ENCODE measurements at places on chromosomes 4 and X.

DNA sequence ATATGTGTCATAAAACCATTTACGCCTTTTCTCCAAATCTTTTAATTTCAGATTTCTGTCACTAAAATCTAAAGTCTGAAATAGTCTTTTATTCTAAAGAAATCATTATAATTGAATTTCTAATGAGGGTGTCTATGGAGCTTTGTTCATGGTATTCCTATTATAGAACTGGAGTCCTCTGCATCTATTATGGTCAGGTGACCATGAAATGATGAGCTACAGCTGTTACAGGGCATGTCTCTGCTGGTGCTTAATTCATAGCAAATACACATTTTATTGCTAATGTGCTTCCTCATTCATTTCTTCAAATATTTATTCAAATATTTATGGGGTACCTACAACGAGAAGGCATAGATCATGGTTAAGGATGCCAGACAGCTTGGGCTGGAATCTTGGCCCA, 126.1 kb downstream of the NAA11 start:
- no peak for DNase-seq

DNA sequence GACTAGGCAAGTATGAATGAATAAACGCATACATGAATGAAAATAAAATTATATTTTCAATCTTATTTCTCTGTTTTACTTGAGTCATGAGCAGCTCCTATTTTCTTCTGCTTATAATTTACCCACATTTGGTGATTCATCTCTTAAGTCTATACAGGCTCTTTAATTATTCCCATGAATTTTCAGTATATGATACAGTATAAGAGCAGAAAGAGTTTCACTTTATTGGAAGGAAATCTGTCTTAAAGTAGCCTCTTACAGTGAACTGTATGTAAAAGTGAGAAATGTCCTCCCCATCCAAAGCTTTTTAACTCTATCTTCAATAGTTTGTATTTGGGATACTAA, 50.8 kb downstream of the TMEM165 start:
- no peak for DNase-seq

DNA sequence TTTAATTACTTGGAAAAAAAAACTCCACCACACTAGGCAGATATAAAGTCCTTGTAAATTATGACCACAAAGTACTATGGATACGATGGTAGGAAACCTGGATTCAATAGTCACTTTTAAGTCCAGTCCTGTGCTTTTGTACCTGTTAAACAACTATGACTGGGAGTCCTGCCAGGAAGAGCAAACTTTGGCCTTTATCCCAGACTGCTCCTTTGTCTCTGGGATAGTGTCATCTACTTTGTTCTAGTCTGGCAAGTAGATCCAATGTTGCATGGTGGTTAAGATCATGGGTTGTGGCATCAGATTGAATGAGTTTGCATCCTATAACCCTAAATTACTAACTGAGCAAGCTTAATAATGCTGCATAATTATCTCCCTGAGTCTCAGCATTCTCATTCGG, 175.3 kb upstream of the FGF13 start:
- DNase-seq, result no peak

- DNase-seq, result no peak
These were observed 15.3 kb downstream of the SLC34A2 start for GRCh38 chr4:25670991-25671390.

GRCh38 chr4:73259571-73260090, 1.0 kb upstream of the ANKRD17 start:
- DNase-seq, result no peak

DNA sequence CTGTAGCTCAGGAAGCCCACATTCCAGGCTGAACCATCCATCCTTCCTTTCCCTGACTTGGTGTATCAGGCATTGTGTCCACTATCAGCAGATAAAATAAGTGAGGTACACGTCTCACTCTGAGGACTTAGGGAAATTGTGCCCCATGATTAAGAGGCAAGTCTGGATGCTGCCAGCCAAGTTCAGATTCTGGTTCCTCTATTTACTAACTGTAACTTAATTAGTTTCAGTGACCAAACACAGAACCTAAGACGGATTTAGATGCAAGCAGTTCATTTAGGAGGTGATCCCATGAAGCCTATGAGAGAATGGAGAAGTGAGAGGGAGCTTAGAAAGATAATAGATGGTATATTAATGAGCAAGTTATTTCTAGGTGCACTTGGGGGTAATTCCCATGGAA, 56.6 kb upstream of the PACRGL start:
- DNase-seq, result no peak
